ENCODE measurements at places on chromosomes 13 and 19. TPM values are rescaled to one million over a fixed set of nuclear protein-coding genes. Genes with fewer than 3 reads are reported as not detected.

DNA sequence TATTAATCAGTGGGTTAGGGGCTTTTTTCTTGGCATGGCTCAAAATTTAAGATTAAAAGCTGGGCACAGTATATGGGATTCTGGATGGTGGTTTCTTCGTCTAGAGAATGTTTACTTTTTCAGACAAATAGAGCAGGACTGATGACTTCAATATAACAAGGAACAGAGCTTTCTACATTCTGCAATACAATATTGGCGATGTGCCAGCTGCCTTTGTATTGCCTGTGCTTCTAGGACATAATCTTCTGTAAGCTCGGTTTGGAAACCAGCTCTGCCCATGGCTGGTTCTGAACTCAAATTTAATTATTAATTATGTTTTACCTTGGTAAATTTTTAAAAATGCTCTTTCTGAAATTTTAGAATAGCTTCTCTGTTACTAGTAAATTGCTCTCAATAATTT is 139.1 kb upstream of the TRPC4 start:
- DNase-seq = no peak

The UBE2M gene
- 66.7 TPM for total RNA-seq

DNA sequence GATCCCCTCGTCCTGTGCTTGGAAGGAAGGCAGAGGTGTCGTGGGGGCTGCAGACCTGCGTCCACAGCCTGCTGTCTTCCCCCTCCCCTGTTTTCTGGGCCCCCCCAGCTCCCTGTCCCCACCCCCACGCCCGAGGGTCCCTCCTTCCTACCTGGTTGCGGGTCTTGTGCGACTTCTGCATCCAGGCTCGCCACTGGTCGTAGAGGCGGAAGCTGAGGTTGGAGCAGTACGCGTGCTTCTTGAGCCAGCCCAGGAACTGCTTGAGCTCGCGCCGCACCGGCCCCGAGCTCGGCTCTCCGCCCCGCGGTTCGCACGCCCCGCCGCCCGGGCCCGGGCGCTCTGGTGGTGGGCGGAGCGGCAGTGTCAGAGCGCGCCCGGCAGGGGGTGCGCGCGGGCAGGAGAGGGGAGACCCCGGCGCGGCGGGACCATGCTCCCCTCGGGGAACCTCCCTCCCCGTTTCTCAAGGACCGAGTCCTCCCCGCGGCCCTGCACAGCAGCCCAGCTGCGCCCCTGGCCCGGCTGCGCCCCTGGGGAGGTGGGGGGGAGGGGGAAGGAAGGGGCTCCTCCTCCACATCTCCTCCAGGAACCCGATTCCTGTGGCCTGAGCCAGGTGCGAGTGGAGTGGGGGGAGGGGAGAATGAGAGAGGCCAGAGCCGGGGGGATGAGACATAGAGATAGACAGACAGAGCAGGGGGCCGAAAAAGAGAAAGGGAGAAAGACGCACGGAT is 5.7 kb downstream of the REX1BD start:
- peak; percentile 75 for DNase-seq

The FCER2 gene
- total RNA-seq = 191 TPM

DNA sequence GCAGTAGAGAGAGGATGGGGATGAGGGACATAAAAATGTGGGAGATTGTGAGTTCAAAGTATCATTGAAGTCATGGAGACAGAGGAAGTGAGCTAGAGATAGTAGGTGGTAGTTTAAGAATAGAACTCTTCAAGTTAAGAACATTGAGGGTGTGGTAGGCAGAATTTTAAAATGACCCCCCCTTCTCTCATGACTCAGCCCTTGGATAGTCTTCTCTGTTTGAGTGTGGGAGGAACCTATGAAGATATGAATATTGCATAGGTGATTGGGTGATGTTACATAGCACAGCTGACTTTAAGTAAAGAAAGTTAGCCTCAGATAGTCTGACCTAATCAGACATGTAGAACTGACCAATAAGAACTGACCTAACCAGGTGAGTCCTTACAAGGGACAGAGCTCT is 418.6 kb downstream of the FOXO1 start:
- DNase-seq = no peak

All from activated B cell treated with CpG ODN at 0.5 μM for 24 hours (primary cell).